ENCODE measurements at places on chromosomes 5 and 9.

- DNase-seq = no peak
Observed at GRCh38 chr5:1948111-1948510, 65.4 kb upstream of the IRX4 start.

- no peak for DNase-seq
Observed at GRCh38 chr9:36213387-36213786, 22.7 kb downstream of the CLTA start.

DNA sequence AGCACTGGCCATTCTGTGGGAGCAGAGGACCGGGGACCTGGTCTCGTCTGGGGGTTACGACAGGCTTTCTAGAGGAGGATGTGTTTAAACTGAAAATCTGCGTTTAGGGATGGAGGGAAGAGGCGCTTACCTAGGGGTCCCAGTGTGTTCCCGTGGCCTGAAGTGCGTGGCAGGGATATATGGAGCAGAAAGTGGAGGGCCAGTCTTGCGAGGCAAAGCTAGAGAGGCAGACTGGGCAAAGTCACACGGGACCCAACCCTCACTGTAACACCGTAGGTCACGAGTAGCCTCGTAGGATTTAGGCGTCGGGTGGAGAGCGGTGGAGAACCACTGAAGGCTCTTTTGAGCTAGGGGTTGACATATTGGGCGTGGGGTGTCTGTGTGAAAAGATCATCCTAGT, 32.8 kb upstream of the POMT1 start:
- DNase-seq = no peak

GRCh38 chr9:16575986-16576245, 294.6 kb downstream of the BNC2 start:
- no peak for DNase-seq

DNA sequence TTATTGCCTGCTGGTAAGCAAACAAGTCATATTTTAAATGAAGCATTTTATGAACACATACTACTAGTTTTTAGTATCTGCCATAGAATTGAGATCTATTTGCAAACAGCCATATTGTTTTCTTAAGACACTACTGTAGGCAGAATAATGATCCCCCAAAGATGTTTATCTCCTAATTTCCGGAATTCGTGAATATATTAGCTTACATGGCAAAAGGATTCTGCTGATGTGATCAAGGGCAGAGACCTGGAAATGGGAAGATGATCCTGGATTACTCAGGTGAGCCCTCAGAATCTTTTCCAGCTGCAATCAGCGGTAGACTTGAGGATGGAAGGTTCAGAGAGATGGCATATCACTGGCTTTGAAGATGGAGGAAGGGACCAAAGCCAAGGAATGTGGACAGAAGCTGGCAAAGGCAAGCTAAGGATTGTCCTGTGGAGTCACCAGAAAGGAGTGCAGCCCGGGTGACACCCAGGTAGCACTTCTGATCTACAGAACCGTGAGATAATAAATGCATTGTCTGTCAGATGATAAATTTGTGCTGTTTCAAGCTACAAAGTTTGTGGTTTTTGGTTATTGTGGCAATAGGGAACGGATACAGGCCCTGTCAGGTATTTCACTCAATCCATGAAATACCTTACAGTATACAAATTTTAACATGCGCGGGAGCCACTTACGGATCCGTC, 1.0 kb upstream of the ERCC6L2 start:
- no peak for DNase-seq

DNA sequence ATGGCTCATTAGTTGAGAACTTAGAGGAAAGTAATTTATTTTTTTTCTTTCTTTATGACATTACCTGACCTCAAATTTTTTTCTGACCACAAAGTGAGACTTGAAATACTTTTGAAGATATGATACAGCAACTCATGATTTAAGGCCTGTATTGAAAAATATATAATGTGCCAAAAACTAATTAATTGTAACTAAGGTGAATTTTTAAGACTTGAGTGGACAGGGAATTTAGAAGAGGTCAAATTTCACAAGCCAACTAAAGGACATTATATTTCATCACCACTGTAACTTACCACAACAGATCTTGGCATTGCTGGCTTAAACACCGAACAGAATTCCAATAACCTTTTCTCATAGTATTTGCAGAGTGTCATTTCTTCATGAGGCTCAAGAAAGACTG, 1.8 kb downstream of the CCNH start:
- DNase-seq = no peak

GRCh38 chr9:131263701-131264100, 12.6 kb downstream of the FAM78A start:
- no peak for DNase-seq

GRCh38 chr5:35134278-35135030, 86.7 kb upstream of the AGXT2 start:
- DNase-seq = no peak

- peak; percentile 47 for DNase-seq
Observed at GRCh38 chr5:17228821-17229291, 11.4 kb downstream of the BASP1 start.

- DNase-seq = peak; percentile 90
Observed at GRCh38 chr5:36606428-36607113, at the start of gene SLC1A3. Gene SLC1A3 (plus strand): TSS chr5:36606606. CDS start chr5:36608424, 1,818 bp downstream.

GRCh38 chr5:139181835-139182452, 16.2 kb downstream of the SIL1 start:
- peak; percentile 44 for DNase-seq

DNA sequence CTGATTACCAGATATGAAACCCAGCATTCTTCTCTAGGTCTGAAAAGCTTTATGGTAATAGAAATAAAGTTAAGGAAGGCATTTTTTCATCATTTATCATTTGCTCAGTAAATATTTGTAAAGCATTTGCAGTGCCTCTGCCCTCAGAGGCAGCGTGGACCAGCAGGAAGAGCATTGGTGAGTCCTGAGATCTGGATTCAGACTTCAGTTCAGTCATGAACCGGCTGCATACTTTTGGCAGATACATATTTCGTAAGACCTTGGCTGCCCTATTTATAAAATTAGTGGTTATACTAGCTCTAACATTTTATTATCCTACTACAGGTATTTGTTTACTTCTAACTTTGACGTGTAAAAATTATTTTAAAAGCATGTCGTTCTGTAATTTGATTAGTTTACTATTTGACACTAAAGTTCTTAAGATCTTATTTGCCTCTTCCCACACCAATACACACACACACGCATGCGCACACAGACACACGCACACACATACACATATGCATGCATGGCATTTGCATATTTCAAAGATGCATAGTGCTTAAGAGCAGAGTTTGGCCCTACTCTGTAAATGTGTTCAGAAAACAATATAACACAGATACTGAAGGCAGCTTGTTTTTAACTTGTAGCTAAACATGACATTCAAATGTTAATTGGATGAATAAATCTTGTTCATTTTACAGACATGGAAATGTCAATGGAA, 101.9 kb downstream of the RPS23 start:
- DNase-seq = no peak

GRCh38 chr5:96219580-96220281, 213.3 kb downstream of the PCSK1 start:
- DNase-seq = no peak

DNA sequence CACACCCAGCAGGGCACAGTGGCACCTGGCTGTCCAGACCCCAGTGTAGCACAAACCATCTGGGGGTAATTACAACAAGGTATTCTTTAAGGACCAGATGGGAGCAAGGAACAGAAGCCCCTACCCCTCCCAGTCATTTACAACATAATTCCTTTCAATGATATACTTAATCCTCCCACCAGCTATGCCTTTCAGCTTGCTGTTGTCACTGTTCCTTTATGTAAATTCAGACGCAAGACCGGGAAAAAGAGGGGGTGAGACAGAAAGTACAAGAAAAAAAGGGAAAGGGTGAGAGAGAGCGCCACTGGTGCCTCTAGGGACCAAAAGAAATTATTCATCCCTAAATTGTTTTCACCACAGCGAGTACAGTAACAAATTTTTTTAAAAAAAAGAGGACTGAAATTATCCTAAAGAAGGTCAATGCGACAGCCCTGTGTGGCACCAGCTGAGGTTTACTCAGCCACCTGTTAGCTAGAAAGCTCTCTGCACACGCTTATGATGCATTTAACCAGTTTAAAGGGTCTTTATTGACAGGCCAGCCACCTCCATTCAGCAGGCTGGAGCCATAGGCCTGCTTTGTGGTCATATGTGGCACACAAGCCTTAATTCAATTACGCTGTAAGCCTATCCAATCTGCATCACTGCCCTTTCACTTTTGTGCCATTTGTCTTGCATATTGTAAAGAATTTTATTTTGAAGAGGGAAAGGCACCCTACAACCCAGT, 210.2 kb upstream of the ISL1 start:
- DNase-seq = no peak

DNA sequence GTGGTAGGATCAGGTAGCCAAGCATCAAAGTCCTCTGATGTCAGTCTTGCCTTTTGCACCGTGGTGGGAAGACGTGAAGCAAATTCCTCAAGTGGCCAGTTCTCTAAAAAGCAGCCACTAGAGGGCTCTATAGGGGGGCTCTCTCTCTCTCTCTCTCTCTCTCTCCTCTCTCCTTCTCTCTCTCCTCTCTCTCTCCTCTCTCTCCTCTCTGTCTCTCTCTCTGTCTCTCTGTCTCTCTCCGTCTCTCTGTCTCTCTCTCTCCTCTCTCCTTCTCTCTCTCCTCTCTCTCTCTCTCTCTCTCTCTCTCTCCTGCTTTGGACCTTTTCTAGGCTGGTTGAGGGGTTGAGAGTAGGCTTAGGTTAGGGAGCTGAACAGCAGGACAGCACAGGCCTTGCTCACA, 13.9 kb upstream of the OSMR start:
- DNase-seq = no peak

GRCh38 chr9:125284855-125285254, 23.2 kb downstream of the GAPVD1 start:
- DNase-seq = no peak

DNA sequence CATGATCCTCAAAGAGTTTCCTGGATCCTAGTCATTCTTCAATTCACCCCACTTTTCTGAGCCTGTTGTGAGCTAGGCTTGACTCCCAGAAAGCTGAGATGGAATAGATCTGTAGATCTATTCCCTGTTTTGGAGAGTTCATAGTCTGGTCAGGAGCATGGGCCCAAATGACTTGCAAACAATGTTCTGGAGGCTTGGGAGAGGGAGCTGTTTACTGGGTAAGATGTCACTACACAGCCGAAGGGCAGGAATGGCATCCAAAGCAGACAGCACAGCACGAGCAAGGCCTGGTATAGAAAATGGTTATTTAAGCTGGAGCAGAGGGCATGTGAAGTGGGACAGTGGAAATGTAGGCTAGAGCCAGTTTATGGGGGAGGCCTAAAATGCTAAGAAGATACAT, 152.5 kb upstream of the ALDH1B1 start:
- no peak for DNase-seq

DNA sequence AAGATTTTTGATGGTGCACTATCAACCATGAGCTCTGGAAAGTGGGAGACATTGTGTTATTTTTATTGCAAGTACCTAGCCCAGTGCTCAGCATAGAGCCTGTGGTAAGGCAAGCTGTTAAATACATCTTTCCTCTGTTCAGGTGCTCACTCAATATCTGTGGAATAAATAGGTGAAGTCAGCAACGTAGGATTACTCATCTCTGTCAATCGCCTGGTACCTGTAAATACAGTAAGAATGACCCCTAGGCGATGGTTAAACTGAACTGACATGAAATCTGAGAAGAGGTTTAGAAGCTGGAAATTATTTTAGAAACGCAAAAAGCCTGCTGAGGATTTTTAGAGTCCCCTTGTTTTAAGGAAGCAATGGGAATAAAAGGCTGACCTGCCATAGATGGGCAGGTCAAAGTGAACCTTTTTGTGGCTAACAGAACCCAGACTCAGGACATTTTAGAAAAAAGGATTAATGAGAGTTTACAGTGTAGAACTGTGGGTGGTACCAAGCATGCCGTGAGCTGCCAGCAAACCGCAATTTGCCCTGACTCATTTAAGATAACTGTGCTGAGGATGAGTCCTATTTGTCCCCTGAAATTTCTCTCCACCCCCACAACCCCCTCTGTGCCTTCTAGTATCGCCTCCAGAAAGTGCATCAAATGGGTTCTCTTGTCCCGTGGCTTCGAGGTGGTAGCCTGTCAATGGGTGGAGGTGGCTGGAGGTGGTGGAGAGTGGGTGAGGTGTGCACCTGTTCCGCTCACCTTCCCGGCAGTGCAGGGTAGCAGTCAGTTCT, 375.1 kb downstream of the MED10 start:
- DNase-seq = no peak

- no peak for DNase-seq
Observed at GRCh38 chr9:72911816-72912215, 41.0 kb downstream of the ALDH1A1 start.

DNA sequence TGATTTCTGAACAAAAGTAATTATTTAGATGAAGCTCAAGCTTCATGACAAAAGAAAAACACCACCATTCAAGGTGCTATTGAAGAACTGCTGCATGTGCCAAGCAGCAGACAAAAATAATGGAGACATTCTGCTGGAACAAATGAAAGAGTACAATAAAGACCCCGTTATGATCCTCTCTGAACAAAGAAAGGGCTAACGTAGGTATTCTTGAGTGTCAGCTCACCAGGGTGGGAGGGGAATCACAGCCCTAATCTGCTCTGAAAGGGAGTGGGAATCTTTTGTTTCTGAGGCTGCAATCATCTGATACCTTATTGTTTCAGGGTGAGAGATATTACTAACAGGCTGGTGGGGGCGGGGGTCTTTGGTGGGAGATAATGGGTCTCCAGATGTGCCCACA, 15.4 kb downstream of the CEMIP2 start:
- no peak for DNase-seq

DNA sequence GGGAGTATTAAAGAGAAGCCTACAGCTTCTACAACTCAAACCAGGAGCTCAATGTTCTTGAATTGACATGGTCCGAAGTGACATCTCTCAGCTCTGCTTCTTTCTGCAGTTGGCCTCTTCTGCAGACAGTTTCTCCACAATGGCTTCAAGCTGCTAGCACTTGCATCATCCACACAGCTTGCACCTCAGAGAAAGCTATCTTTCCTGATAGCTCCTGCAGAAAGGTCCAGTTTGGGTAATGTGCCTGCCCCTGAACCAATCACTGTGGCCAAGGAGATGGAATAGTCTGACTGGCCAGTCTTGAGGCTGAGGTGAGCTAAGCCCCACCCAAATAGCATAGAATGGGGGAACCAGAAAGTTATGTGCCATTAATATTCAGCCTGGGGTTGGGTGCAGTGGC, 95.8 kb upstream of the ABCA1 start:
- DNase-seq = no peak
